Kasumi-1 (cell line): ENCODE measurements at places on chromosomes 1 and 21.

DNA sequence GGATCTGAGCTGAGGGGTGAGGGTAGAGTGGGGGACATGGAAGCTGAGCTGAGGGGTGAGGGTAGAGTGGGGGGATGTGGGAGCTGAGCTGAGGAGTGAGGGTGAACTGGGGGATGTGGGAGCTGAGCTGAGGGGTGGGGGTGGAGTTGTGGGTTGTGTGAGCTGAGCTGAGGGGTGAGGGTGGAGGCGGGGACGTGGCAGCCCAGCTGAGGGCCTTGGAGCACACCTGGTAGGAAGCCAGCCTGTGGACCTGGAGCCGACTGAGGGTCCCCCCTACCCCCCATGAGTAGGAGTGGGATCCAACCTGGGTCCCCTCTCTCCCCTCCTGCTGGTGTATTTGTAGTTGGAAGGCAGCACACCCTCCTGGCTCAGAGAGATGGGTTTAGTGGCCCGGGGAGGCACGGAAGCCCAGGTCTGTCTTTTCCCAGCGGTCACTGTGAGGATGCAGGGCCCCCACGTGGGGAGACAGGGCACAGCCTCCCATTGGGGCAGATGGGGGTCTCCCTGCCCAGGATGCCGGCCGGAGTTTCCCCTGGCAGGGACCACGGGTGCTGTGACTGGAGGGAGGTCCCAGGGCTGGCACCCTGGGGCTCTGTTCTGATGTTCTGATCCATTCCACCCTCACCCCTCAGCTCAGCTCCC, 13.2 kb upstream of the NPHP4 start:
- no peak for DNase-seq

DNA sequence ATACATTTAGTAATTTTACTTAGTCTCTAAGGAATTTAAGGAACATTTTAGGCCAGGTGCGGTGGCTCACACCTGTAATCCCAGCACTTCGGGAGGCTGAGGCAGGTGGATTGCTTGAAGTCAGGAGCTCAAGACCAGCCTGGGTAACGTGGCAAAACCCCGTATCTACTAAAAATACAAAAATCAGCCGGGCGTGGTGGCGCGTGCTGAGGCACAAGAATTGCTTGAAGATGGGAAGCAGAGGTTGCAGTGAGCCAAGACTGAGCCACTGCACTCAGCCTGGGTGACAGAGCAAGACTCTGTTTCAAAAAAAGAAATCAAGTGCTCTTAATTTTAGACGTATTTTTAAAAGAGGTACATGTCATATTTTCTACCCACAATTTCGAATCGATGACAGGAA, 3.3 kb downstream of the NDC1 start:
- no peak for DNase-seq

DNA sequence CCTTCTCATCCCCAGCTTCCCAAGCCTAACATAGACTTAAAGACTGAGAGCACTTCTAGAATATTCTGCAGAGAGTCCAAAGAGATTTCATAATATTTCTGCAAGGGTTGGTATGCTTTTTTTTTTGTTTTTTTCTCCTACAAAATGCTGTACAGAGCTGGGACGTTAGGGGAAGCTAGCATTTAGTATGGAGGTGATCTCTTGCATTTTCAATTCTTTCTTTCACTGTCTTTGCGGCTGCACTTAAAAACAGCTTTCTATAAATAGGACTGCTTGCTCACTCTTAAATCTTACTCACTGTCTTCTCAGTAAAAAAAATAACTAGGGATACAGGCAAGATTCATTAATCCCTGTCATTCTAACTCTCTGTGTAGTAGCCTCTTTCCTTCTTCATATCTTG, 7.4 kb downstream of the DSCAM start:
- DNase-seq, result no peak

GRCh38 chr21:38228537-38228936, 28.3 kb upstream of the KCNJ15 start:
- DNase-seq, result no peak

DNA sequence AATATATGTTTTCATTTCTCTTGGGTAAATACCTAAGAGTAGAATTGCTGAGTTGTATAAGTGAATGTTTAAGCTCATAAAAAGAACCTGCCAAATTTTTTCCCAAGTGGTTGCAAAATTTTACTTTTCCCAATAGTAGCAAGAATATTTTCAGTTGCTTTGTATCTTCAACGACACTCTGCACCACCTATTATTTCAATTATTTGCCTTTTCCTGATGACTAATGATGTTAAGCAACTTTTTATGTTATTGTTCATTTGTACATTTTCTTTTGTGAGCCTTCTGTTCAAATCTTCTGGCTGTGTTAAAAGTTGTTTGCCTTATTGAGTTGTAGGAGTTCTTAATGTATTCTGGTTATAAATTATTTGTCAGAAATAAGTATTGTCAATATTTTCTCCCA, 299.1 kb upstream of the NRIP1 start:
- DNase-seq, result no peak

DNA sequence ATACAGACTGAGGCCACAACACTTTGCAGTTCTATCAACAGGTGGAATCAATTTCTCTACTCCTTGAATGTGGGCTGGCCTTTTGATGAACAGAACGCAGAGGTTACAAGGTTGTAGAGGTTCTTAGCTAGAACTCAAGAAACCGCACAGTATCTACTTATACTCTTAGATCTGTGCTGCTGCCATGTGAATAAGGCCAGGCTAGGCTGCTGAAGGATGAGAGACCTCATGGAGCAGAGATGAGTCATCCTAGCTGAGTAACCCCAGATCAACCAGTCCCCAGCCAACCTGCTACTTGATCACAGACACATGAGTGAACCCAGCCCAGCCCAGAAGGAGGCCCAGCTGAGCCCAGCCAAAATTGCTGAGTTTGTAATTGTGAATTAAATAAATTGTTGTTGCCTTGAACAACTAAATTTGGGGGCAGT, 35.3 kb upstream of the BCAR3 start:
- no peak for DNase-seq

GRCh38 chr1:44775930-44776729, 790 bp downstream of the RPS8 start:
- DNase-seq, result no peak

DNA sequence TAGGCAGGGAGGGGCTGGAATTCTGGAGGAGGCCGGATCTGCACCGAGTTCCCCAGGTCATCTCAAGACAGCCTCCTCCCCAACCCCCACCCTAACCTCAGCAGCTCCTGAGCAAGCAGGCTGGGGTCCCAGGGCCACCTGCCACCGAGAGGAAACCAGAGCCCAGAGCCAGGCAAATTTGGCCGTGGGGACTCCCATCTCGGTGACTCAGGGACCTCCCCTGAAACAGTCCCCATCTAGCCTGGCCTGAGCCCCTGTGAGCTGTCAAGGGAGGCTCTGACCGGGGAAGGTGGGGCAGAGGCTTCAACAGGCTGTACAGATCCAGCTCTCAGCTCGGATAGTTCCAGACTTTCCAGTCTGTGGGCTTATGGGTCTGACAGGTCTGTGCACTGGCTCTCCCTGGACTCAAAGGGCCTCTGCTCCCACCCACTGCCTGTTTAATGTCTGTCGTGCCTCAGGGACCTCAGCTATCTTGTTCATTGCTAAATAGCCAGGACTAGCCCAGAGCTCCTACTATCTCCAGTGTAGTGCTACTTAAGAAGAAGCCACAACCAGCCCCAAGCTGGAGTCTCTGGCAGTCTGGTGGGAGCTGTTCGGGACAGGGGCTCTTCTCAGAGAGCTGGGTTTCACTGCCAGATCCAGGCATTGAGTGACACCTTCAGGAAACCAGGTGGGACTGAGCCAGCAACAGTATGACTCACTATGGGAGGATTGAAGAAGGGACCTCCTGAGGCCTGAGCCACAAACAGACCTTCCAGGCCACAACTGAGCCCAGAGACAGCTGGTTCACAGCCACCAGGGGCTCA, 25.6 kb downstream of the MATN1 start:
- no peak for DNase-seq

DNA sequence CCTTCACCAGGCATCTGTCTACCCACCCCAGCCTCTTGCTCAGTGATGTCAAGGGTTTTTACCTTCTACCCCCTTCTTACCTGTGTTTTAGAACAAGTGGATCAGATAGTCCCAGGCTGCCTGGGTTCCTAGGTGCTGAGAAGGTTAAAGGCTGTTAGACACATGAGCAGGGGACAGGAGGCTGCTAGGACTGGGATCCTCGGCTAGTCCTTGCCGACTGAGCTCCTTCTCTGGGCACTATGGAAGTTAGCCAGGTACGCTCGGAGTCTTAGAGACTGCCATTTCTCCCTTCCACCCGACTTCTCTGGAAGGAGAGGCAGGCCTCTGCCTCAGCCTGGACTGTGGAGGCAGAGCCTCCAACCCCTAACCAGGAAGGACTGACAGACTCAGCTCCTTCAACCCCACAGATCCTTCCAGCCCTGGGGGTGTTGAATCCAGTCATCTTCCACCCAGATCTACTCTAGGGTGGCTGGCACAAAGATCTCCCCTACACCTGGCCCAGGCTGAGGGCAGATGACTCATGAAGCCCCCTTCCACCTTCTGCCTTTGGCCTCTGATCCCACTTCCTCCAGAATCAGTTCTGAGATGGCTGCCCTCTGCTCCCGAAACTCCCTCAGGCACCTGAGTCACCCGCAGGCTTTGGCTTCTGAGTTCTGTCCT, at the start of gene DYNLT4:
Gene DYNLT4, minus strand, starts transcription at position 648 of the 660 bp plus-strand sequence. CDS start 683 bp downstream, outside the sequence.
- no peak for DNase-seq

DNA sequence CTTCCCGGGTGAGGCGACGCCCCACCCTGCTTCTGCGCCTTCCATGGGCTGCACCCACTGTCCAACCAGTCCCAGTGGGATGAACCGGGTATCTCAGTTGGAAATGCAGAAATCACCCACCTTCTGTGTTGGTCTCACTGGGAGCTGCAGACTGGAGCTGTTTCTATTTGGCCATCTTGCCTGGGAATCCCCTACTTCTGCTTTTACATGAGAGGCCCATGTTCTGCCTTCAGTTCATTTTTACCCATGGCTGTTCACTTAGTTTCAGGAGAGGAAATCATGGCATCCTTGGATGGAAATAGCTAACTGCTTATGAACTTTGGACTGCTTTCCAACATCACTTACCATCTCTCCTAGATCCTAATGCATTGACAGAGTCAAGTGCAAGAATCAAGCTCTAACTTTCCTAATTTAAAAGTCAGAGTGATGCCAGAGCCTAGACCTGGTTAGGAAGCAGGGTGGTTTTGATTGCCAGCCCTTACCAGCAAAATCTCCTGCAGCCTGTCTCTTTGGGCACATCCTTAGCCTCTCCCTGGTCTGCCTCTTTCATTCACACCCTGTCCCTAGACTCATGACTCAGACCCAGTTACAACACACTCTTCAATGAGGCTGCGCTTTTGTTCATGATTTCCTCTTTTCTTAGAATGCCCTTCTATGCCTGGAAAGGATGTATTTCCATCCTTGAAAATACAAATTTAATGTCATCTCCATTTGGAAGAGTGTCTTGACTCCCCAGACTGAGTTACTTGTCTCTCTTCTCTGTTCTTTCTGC, 137.2 kb downstream of the KCTD3 start:
- DNase-seq, result peak; percentile 75

GRCh38 chr1:11527541-11528452, 48.8 kb downstream of the DISP3 start:
- no peak for DNase-seq

- DNase-seq, result no peak
Measured at GRCh38 chr1:245990315-245991022, 516.6 kb downstream of the SMYD3 start.

DNA sequence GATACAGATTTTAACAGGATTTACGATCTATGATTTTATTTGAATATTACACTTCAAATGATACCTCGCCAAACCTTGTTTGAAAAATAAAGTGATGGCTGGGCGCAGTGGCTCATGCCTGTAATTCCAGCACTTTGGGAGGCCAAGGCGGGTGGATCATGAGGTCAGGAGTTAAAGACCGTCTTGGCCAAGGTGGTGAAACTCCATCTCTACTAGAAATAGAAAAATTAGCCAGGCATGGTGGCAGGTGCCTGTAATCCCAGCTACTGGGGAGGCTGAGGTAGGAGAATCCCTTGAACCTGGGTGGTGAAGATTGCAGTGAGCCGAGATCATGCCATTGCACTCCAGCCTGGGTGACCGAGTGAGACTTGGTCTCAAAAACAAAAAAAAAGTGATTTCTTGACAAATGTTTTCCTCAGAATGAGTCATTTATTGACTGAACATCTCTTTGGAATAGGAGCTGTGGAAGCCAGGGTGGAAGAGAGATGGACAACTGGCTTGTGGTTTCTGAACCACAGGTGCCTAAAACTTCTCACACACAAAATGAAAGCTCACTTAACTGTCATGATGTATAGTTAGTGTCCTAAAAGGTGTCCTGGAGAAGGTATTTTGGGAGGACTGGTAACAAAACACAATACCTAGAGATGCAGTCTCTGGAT, 11.9 kb downstream of the PKNOX1 start:
- no peak for DNase-seq

GRCh38 chr1:78619446-78619802, 824 bp upstream of the IFI44L start:
- DNase-seq, result no peak

GRCh38 chr1:82845866-82846265, 1045.1 kb downstream of the ADGRL2 start:
- DNase-seq, result no peak

DNA sequence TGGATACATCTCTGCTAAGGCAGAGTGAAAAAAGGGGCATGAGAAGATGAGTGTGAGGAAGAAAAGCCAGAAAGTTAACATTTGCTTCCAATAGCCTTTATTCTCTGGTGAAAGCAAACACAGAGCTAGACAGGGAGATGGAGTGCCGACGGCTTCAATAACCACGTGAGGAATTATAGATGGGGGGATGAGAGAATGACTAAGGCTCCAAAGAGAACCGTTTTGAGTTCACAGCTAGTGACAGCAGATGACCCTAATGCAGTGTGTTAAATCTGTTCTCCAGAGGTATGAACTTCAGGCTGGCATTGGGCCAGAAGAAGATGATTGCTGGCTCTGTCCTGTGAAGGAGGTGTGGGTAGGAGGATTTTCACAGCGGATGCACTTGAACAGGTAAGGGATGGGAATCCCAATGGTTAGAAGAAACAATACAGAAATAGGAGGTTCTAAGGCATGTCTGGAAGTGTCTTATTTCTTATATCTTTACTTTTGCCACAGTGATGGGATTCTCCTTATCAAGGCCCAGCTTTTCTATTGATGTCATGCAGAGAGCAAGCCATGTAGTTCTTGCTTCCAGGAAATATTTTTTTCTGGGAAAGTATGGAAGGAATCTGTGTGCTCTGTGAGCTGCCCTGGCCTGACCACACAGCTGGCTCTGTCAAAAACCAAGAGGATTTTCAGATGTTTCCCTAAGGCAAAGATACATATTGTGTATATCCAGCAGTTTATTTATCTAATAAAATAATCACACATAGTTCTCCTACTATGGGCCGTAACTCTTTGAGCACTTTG, 573.8 kb downstream of the LTN1 start:
- no peak for DNase-seq

DNA sequence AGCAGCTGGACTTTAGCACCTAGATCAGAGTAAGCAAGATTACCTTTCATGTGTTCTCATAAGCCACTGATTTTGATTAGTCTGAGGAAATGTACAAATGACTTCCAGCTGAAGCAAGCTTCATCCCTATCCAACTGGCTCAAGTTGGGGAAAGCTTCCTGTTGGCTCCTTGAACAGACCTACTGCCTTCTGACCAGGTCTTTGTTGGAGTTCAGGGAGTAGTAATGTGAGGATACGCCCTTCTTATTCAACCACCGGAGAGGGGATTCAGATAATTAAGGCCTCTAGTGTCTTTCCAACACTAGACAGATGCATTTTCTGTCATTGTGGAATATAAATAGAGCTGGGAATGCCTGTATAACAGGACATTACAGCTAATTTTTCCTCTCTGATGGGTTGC, 268.9 kb downstream of the TGFB2 start:
- DNase-seq, result no peak

GRCh38 chr1:145828367-145829026, 4.5 kb downstream of the POLR3C start:
- no peak for DNase-seq

GRCh38 chr1:70828177-70828576, 219.4 kb downstream of the PTGER3 start:
- no peak for DNase-seq
